ENCODE measurements at places on chromosomes 5 and 9.

- no peak for DNase-seq
Measured at GRCh38 chr5:96074870-96075269, 113.2 kb upstream of the ELL2 start.

DNA sequence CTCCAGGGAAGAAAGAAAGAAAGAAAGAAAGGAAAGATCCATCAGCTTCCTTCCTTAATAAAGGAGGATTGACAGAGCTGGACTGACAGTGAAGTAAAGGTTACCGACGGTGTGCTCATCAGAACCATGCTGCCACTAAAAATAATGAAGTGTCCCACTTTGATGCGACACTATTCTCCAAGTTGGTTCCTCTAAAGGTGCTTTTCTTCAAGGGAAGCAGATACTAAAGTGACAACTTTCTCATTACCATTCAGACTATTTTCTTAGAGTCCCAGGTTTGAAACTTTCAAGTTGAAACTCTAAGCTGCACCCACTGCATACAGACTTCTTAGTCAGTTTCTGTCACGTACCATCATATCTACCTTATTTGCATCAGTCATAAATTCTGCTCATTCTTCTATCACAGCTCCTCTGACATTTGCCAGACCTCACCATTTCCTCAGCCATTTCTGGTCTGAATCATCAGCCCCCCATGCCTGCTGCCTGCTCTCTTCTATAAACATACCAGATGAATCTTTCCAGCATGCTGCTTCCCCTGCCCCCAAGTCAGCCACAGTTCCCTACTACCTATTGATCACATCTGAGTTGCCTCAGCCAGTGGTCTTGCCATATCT, 177.6 kb downstream of the DEPDC1B start:
- DNase-seq: no peak

DNA sequence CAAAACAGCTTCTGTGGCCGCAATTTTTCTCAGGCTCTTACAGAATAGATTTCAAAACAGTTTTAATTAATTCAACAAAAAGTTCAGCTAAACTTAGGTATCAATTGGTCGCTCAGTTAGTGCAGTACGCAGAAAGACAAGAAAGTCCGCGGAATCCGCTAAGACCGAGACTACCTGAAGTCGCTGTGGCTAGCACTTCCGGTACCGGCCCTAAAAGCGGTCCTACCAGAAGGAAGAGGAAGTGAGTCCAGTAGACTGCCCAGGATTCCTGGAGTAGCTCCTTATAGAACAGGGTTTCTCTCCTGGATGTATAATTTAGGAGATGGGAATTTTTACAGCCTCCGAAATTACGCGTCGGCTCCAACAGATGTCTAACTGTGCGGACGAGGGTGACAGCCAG, 16.6 kb upstream of the PCDHB2 start:
- DNase-seq: no peak

- DNase-seq: no peak
Measured at GRCh38 chr5:43427306-43427705, 15.1 kb upstream of the CCL28 start.

DNA sequence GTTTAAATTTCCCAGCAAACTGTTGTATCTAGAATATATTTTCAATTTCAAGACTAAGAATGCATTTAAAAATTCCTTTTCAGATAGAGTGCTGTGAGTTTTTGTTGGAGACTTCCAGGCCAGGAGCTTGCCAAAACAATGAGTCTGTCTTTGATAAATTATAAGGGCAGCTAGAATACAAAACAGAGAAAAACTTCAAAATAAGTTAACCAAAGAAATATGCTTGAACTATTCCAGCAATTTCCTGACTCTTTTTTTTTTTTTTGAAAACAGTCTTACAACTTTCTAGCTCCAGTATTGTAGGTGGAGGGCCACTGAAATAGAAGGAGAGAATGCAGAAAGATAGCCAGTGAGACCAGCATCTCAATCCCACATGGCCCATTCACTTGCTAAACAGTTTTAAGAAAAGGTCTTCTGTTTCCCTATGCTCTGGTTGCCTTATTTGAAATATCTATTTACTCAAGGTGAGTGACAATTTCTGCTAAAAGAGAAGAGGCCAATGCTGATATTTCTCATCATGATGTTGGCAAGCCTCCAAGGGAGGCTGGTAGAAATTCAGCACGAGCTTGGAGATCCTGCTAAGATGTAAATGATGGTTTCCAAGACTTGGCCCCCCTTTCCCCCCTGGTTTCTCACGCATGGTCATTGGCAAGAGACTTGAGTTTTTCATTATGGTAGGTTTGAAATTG, 103.2 kb downstream of the USP20 start:
- peak; percentile 75 for DNase-seq

GRCh38 chr5:135244620-135245021, 154.4 kb downstream of the MACROH2A1 start:
- peak; percentile 30 for DNase-seq

GRCh38 chr5:181170237-181170825, 22.9 kb downstream of the OR2V2 start:
- DNase-seq: no peak

GRCh38 chr9:121326130-121326838, 43.8 kb downstream of the STOM start:
- DNase-seq: peak; percentile 96

DNA sequence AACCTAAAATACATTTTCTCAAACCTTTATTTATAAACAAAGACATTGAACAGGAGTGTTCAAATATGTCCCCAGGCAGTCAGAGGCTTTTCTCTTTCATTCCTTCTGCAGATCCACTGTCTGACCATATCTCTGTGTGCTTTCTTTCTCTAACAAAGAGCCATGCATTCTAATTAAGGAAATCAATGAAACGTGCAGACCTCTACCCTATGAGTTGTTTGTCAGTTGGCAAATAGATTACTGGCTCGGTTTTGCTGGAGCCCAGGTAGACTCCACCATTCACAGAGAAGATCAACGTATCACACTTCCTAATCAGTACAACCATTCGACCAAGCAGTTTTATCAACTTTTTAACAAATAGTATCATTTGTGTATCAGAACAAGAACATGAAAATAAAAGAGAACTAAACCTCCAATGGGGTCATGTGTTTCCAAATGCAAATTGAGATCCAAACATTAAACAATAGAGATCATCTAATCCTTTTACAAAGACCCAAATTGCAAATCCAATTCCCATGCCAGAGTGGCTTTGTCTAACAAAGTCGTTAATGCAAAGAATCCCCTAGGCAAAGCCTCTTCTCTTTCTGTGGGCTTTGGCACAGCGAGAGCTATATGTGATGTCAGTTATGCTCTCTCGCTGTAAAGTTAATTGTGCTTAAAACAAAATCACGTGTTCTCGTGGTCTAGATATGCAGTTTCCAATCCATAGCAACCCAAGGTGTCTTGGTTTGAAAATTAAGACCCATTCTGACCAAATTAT, 16.8 kb downstream of the KLF4 start:
- no peak for DNase-seq

- no peak for DNase-seq
Measured at GRCh38 chr9:133978899-133979272, 13.2 kb downstream of the VAV2 start.

GRCh38 chr5:91487420-91487819, 104.3 kb upstream of the ARRDC3 start:
- DNase-seq: no peak

- no peak for DNase-seq
Measured at GRCh38 chr9:26158631-26159150, 480.4 kb upstream of the TUSC1 start.

GRCh38 chr5:127785098-127785927, 82.1 kb downstream of the CCDC192 start:
- DNase-seq: peak; percentile 74

- no peak for DNase-seq
Measured at GRCh38 chr9:7209016-7209715, 451.4 kb downstream of the KDM4C start.

- peak; percentile 36 for DNase-seq
Measured at GRCh38 chr5:132199116-132199680, 28.5 kb downstream of the P4HA2 start.

GRCh38 chr9:136614967-136615623, 47.6 kb upstream of the EGFL7 start:
- no peak for DNase-seq

- no peak for DNase-seq
Measured at GRCh38 chr5:140249536-140249935, 53.4 kb downstream of the PFDN1 start.

DNA sequence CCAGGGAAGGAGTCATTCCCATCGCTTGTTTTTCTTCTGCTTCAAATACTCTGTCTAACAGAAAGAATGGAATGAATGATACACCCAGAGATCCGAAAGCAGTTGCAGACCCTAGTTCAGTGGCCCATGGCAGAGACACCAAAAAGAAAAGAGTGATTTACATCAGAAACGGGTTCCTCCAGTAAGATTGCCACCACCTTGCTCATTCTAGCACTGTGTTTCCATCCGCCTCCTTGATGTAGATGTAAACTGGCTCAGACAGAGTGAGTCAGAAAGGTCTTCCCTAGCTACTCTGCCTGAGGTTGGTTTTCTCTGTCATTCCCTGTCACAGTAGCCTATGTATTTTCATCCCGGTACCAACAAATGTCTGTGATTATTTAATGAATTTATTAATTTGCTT, 15.9 kb upstream of the CLINT1 start:
- DNase-seq: no peak

DNA sequence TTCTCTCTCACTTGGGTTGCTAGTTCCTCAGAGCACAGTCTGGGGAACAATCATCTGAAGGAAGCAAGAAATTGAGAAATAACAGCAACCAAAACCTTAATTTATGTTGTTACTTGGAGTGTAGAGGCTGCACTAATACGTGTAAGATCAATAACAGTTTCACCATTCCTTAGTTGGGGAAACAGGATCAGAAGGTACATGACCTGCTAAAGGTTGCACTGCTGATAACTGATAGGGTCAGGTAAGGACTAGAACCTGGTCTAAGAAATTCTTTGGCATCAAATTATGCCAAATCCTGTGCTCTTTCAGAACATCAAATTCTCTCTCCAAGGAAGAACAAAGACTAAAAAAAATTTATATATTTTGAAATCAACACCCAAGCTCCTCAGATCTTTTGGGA, 278.6 kb upstream of the C9orf72 start:
- DNase-seq: no peak

GRCh38 chr5:17302604-17303003, 85.2 kb downstream of the BASP1 start:
- no peak for DNase-seq

- DNase-seq: peak; percentile 68
Measured at GRCh38 chr5:171534043-171534895, 114.8 kb downstream of the FGF18 start.

GRCh38 chr9:90805006-90805996, 3.7 kb downstream of the SYK start:
- no peak for DNase-seq

DNA sequence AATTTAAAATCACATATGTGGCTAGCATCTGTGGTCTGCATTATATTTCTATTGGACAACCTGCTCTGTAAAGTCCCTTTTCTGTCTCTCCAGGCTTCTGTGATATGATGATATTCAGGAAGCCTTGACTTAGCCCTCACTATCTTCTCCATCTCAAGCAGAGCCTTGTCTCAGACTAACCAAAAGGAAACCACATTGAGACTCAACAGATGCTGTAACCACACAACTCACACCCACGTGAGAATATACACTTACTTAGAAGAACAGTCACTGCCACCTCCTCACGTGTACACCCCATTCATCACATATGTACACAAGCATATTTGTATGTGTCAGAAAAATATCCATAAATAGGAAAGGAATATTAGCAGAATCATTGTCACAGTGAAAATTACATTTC, 33.6 kb downstream of the HTR4 start:
- DNase-seq: no peak

- no peak for DNase-seq
Measured at GRCh38 chr9:97136421-97136820, 97.5 kb upstream of the CTSV start.

- no peak for DNase-seq
Measured at GRCh38 chr9:114430457-114430856, 42.7 kb upstream of the AKNA start.

- DNase-seq: no peak
Measured at GRCh38 chr5:135124724-135125123, 90.7 kb upstream of the PITX1 start.

- no peak for DNase-seq
Measured at GRCh38 chr9:137880160-137880975, 2.8 kb downstream of the CACNA1B start.

- no peak for DNase-seq
Measured at GRCh38 chr5:57410374-57411320, 72.0 kb downstream of the ACTBL2 start.

- no peak for DNase-seq
Measured at GRCh38 chr5:172556262-172556661, 84.8 kb upstream of the NEURL1B start.

GRCh38 chr5:137573376-137573775, 74.2 kb upstream of the SPOCK1 start:
- DNase-seq: no peak

DNA sequence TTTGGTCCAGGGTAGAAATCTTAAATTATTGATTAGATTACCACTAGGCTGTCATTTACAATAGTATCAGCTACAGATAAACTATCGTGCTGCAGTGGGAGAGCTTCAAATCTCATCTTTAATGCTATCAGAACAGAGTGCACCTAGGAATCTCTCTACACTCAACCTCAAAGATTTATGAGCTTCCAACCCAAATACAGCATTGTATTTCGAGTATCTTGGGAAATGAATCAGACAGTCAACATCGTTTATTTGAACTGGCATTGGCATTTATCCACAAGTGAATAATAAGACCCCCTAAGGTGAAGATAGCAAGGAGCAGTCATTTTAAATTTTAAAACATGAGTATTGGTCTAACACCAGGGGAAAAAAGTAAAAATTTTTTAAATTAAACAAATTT, 1203.2 kb downstream of the CDH12 start:
- DNase-seq: no peak

DNA sequence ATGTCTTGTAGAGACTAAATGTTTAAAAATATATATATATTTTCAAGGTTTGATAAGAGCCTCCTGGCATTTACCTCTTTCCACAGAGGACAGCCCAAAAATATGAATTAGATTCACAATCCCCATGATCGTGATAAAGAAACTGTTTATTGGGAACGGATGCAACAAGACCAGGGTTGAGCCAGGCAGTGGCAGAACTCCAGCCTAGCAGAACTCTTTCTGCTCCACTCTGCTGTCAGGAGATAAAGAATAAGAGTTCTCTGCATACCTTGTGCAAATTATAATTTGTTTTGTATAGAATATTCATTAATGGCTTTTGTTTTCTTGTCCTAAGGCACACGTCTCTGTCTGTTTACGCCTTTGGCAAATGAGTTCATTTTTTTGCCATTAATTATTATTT, 472.2 kb downstream of the TUSC1 start:
- no peak for DNase-seq

GRCh38 chr5:146398826-146399225, 48.3 kb upstream of the TCERG1 start:
- no peak for DNase-seq

GRCh38 chr9:112043423-112043822, 131.7 kb downstream of the SUSD1 start:
- DNase-seq: no peak

- peak; percentile 90 for DNase-seq
Measured at GRCh38 chr5:39399135-39400036, 25.4 kb downstream of the DAB2 start.

DNA sequence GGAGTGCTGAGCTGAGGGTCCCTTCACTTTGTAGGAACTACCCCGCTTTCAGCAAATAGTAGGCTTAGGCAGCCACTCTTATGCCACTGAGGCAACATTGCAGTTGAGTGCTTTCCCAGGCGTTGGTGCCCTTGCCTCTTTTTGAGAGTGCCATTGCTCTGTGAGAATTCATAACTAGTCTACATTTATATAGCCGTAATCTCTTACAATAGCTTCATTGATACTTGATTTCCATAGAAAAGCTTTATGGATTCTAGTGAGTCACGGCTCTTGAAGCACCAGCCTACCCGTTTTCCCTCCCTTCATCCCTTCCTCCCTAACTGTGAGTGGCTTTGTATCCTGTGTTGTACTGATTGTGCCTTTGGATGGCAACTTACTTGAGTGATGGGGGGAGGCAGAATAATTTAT, 283.9 kb downstream of the AOPEP start:
- no peak for DNase-seq

Measured in SJSA1 (cell line).